ENCODE measurements at places on chromosomes 3 and 15.
A peak's percentile ranks its signal among the peaks of the same experiment; 100 is the strongest.

DNA sequence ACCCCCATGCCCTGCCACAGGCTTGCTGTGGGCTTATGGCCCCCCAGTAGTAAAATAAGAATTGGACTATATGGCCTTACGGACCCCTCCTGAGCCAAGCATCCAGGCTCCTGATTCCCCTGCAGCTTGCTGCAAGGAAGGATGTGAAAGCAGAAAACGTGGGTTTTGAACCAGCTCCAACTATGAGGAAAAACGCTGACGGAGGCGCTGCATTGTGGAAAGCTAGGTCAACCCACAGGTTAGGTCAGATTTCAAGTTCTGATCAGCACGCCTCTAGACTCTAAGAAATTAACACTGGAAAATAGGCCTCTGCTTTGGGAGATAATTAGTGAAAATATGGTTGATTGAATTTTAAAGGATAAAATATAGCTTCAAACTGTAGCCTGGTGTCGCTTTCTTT lies 195.4 kb upstream of the HES1 start:
- no peak for DNase-seq

DNA sequence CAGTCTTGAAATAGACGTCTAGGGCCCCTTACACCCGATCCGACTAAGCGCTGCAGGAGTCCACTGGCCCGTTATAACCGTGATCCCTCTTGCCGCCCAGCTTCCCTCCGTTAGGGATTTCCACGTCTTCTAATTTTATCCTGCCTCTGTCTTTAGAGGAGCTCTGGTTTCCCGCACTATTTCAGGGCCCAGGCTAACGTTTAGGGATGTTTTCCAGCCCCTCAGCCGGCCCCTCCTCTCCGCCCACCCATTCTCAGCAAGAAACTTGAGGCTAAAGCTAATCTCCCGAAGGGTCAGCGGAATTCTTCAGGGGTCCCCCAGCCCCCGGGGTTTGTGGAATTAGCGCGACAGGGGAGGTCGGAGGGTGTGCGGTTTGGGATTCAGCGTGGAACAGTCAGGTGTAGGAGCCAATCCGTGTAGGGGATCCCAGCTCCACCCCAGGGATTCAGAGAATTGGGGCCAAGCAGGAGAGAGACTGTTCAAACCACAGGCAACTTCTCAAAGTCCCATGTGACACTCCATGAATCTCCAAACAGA lies 1.6 kb downstream of the PTX3 start:
- DNase-seq, result no peak

DNA sequence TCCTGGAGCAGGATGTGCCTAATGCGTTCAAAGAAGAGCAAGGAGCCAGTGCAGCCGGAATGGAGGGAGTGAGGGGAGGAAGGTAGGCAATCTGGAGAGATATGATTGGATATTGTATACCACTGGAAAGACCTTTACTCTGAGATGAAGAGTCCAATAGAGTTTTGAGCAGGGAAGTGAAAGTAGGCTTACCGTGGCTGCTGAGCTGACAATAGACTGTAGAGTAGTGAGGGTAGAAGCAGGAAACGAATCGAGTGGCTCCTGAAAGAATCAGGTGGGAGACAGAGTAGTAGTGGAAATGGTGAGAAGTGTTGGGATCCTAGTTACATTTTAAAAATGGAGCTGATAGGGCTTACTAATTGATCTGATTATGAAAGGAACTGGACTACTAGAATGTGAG lies 51.8 kb upstream of the NUDT16 start:
- no peak for DNase-seq

DNA sequence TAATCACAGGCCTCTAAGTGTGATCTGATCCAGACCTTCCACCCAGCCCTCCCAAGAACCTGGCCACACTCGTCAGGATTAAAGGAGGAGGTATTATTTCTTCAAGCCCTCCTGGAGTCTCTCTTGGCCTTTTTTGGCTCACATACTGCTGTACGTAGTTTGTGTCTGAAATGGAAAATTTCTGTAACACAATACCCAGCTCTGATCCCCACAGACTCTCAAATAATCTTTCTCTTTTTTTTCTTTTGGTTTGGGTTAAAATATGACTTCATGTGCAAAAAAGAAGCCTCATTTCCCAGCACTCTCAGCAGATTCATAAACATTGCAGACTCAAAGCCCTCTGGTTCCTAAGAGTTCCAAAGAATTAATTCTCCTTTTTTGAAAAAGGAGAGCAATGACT lies 96.5 kb upstream of the PHLDB2 start:
- no peak for DNase-seq

DNA sequence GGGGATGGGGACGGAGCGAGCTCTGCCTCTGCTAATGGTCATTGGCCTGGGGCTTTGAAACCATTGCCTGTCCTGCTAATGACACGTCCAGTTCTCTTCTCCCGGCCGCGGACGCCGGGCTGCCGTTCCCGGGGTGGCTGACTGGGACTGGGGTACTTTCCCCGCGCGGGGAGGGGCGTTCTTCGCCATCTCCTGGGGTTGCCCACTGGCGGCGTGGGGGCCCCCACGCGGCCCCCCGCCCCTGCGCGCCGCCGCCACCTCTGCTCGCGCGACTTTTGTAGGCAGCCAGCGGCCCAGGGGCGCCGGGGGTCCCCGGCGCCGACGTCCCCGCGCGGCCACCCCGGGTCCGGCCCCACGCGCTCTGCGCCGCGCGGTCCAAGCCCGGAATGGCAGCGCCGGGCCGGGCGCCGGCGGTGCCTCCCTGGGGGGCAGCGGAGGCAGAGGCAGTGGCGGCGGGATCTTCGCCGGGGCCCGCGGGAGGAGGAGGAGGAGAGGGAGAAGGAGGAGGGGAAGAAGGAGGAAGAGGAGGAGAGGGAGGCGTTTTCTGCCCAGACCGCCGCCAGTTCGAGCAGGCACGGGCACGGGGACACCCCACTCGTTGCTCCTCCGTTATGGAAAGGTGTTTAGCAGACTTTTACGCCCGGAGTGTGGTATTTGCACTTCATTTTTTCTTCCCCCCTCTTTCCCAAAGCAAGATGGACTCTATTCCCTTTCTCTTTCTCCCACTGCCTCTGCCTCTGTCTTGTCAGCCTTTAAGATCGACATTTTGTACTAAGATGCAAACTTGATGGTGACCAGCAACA lies 2.3 kb downstream of the BBX start:
- DNase-seq, result peak; percentile 60

DNA sequence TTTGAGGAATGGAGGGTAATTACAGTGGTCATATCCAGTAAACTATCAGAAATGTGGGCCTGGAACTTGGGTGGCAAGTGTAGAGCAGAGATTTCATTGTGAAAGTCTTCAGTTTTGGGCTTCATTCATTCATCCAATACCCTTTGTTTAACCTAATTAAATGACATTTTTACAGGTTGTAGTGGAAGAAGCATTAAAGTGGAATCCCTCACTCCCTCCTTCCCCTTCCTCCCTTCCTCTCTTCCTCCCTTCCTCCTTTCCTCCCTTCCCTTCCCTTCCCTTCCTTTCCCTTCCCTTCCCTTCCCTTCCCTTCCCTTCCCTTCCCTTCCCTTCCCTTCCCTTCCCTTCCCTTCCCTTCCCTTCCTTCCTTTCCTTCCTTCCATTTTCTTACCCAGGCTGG lies 219.3 kb downstream of the PDCD6IP start:
- DNase-seq, result no peak

DNA sequence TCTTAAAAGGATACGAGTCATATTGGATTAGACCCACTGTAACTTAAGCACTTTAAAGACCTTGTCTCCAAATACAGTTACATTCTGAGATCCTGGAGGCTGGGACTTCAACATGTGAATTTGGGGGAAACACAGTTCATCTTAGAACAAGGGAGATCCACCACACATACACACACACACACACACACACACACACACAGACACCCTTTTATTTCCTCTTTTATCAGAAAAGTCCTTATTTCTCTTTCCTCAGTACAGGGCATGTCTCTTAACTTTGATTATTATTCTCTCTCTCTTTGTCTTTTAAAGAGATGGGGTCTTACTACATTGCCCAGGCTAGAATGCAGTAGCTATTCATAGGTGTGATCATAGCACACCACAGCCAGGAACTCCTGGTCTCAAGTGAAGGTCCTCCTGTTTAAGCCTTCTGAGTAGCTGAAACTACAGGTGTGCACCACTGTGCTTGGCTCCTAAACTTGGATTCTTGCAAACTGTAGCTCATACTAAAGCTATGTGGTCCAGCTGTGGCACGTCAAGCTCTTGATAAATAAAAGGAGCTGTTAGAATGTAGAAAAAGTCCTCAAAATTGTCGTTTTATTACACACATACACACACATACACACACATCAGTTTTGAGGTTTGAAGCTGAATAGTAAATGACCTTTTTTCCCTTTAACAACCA lies 7.4 kb downstream of the GOLM2 start:
- no peak for DNase-seq

Measured in activated naive CD4-positive, alpha-beta T cell treated with anti-CD3 and anti-CD28 coated beads, Interleukin-2, amount 50 U/mL, for 72 hours (primary cell).